ENCODE measurements at places on chromosomes 5 and 9. TPM values are rescaled to one million over a fixed set of nuclear protein-coding genes. Genes with fewer than 3 reads are reported as not detected.

NMUR2 gene
- total RNA-seq = not detected

CAVIN4 gene
- total RNA-seq = not detected

SAXO1 gene
- total RNA-seq = not detected

C5orf34 gene
- total RNA-seq = 0.99 TPM

TAS2R1 gene
- total RNA-seq = not detected

Measured in right lobe of liver (tissue), 6 donors.